Activated T-cell treated with anti-CD3 and anti-CD28 coated beads for 48 hours (primary cell): ENCODE measurements at places on chromosomes 7 and 10.

DNA sequence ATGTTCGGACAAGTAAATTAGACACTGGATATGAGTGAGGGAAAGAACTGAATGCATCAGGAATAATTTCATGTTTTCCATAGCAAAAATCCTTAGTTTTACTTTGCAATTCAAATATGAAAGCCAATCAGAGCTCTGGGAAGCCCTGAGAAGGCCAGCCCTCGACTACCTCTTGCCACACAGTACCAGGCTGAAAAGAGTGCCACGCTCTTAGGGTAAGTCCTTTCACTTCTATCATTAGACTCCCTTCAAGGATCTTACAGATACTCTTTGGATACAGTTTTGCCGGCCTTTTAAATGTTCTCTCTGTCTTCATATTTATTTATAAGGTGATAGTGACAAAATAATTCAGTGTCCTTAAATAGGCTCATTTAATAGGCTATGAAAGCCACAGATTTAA lies 1.9 kb downstream of the COBL start:
- DNase-seq: no peak

DNA sequence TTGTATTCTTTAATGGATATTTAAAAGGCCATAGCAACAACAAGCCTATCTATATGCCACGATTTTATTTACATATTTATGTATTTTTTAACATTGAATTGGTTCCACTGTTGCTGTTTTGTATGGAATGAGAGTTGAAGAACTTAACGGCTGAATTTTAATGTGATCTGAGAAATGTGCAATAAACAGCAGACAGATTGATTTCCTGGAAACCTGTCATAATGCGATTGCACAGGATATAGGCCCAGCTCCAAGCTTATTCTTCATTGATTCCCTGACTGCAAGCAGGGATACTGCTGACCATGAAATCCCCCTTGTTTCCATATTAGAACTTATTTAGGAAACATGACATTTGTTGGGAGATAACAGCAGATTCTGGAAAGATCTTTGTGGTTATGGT lies 195.6 kb downstream of the KCND2 start:
- no peak for DNase-seq

DNA sequence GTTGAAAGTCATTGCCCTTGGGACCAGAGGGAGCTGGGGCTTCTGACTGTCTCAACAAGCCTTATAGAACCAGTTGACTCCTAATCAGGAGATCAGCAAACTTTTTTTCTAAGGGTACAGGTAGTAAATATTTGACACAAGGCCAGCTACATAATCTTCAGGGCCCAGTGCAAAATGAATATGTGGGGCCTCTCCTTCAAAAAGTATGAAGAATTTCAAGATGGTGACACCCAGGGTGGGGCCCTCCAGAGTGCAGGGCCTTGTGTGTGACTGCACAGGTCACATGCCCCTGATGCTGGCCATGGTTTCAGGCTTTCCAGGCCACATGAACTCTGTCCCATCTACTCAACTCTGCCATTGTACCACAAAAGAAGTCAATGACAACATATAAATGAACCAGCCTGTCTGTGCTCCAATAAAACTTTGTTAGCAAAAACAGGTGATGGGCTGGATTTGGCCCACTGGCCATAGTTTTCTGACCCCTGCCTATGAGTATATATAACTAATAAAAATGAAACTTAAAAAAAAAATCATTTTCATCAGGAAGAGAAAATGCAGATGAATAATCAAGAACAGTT lies 6.1 kb downstream of the MMRN2 start:
- DNase-seq: no peak

DNA sequence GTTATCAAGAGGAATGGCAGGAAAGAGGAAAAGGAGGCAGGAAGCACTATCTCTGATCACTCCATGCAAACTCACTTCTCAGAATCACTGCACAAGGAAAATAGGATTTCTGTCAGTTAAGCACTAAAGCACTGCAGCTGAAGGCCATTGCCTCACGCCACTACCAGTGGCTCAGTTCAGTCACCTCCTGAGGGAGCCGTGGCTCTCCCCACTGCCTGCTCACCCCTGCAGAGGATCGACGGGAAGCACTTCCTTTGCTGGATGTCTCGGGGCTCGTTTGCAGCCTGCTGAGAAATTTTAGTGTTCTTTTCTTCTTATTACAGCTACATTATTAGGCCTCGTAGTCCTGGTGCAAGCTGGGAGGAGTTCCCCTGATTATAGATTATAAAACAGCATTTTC lies 90.1 kb upstream of the ADCY1 start:
- DNase-seq: no peak

- DNase-seq: peak; percentile 42
Measured at GRCh38 chr10:48658243-48658974, 26.3 kb upstream of the WDFY4 start.

DNA sequence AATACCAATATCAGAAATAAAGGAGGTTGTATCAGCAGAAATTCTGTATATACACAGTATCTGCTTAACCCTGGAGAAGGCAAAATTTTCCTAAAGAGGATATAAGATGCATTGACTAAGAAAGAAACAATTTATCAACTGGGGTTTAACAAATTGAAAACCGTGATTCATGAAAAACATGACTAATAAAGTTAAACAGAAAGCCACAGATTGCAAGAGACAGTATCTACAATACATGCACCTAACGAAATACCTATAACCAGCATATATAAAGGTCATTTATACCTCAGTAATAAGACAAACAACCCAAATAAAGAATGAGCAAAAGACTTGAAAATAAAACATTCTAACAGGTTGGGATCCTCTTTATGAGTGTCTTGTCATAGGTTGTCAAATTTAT lies 101.8 kb downstream of the IQUB start:
- DNase-seq: no peak

GRCh38 chr7:78703391-78703790 lies 750.1 kb downstream of the MAGI2 start:
- DNase-seq: no peak

DNA sequence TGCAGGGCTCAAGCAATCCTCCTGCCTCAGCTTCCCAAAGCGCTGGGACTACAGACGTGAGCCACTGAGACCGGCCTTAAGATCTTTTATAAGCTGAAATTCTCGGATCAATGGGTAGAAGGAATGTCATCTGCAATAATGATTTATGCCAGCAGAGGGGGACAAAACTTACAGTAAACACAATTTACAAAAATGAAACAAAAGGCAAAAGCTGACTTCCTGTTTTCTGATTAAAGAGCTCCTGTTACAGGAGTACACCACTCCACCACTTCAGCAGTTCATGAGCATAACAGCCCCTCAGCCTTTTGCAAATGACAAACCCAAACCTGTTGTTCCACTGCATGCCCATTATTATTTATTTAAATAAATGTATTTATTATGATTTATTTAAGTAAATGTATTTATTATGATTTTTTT lies 88.5 kb upstream of the ATP6V0A4 start:
- DNase-seq: no peak

- DNase-seq: no peak
Measured at GRCh38 chr7:121054925-121055324, 66.4 kb downstream of the CPED1 start.

GRCh38 chr10:94125856-94126255 lies 132.1 kb downstream of the PLCE1 start:
- no peak for DNase-seq

GRCh38 chr10:19968745-19969144 lies 152.5 kb downstream of the PLXDC2 start:
- no peak for DNase-seq

GRCh38 chr7:94907026-94907810 lies at the start of gene PPP1R9A:
Gene PPP1R9A, plus strand, starts transcription at chr7:94907594. Its CDS starts 2,520 bp downstream, at chr7:94910114.
- DNase-seq: no peak

GRCh38 chr10:102596506-102596971 lies 47.7 kb upstream of the TRIM8 start:
- no peak for DNase-seq

GRCh38 chr7:18202315-18203045 lies 174.8 kb upstream of the PRPS1L1 start:
- DNase-seq: no peak

GRCh38 chr7:92513167-92513902 lies 15.0 kb downstream of the PEX1 start:
- DNase-seq: no peak

DNA sequence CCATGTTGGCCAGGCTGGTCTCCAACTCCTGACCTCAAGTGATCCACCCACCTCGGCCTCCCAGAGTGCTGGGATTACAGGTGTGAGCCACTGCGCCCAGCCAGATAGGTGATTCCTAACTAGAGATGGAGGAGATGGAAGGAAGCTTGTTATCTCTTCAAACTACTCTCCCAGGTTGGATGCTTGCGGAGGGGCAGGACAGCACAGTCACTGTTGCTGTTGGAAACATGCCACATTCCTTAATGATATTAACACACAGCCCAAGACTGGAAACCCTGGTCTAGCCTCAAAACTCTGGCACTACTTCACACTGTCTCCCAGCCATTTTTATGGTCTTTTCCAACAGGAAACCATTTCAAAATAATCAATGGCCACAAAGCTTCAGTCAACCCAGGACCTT lies 468.8 kb upstream of the NRP1 start:
- DNase-seq: no peak

DNA sequence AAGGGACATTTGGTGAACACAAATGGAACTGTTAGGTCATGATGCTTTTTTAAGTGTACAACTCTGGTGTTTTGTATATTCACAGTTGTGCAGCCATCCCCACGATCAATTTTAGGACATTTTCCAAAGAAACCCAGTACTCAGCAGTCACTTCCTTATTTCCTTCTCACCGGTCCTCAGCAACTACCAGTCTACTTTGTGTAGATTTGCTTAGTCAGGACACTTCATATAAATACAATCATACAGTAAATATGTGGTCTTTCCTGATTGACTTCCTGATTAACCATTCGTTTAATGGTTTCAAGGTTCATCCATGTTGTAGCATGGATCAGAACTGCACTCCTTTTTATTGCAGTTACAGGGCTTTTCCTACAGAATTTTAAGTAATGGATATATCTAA lies 14.4 kb downstream of the SGPL1 start:
- no peak for DNase-seq

DNA sequence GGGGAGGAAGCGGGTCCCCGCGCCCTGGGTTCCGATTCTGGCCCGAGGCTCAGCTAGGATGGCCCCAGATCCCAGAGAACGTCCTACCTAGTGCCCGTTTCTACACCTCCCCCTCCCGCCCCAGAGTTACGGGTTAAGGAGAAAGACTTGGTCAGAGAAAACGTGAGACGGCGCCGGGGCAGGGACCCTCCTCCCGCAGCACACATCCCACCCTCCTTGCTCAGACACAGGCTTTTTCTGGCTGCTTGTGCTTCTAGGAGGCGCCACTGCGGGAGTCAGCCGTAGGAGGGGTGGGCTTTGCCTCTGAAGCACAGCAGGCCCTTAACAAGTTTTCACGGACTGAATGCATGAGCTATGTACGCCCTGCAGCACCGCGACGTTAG lies 104.9 kb upstream of the LEP start:
- DNase-seq: no peak

DNA sequence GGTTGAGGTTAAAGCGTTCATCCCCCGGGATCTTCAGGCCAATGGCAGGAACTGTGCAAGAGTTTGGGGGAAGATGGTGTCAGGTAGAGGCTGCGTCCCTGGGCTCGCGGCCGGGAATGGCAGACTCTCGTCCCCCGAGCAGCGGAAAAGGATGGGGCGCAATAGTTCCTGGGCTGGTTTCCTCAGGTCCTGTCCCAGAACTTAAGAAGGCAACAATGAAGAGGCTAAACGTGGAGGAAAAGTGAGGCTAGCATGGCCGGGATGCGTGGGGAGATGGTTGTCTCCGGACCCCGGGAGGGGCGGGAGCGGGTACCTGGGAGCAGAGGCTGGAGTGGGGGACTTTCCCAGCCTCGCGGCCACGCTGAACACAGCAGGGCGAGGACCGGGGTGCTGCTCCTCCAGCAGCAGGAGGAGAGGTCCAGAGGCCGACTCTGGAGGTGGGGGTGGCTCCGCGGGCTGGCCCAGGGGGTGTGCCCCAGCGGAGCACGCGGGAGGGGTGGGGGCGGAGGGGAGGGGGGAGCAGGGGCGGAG lies 882 bp downstream of the IRF5 start:
- DNase-seq: no peak

- DNase-seq: no peak
Measured at GRCh38 chr10:61898435-61898778, 3.1 kb upstream of the ARID5B start.

DNA sequence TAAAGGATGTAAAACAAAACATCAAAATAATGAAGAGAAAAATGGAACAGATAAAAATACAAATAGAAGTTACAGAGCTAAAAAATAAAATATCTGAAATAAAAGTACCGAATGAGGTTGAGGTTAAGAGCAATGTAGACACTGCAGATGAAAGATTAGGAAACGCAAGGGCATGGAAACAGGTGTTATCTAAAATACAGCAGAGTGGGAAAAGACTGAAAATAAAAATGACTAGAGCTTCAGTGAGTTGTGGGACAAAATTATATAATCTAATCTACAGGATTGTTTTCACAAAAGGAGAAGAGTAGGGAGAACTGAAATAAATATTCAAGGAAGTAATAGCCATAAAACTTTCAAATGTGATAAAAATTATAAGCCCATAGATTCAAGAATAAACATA lies 123.8 kb downstream of the PTEN start:
- DNase-seq: no peak

- no peak for DNase-seq
Measured at GRCh38 chr10:66927251-66927935, 1.6 kb downstream of the LRRTM3 start.

DNA sequence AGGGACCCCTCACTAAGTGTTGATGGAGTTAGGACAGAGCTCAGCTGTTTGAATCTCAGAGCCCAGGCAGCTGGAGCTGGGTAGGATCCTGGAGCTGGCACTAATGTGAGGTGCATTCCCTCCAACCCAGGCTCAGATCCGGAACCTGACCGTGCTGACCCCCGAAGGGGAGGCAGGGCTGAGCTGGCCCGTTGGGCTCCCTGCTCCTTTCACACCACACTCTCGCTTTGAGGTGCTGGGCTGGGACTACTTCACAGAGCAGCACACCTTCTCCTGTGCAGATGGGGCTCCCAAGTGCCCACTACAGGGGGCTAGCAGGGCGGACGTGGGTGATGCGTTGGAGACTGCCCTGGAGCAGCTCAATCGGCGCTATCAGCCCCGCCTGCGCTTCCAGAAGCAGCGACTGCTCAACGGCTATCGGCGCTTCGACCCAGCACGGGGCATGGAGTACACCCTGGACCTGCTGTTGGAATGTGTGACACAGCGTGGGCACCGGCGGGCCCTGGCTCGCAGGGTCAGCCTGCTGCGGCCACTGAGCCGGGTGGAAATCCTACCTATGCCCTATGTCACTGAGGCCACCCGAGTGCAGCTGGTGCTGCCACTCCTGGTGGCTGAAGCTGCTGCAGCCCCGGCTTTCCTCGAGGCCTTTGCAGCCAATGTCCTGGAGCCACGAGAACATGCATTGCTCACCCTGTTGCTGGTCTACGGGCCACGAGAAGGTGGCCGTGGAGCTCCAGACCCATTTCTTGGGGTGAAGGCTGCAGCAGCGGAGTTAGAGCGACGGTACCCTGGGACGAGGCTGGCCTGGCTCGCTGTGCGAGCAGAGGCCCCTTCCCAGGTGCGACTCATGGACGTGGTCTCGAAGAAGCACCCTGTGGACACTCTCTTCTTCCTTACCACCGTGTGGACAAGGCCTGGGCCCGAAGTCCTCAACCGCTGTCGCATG lies 5.2 kb downstream of the CHPF2 start:
- DNase-seq: no peak
